ENCODE measurements at places on chromosomes 2 and 18.

DNA sequence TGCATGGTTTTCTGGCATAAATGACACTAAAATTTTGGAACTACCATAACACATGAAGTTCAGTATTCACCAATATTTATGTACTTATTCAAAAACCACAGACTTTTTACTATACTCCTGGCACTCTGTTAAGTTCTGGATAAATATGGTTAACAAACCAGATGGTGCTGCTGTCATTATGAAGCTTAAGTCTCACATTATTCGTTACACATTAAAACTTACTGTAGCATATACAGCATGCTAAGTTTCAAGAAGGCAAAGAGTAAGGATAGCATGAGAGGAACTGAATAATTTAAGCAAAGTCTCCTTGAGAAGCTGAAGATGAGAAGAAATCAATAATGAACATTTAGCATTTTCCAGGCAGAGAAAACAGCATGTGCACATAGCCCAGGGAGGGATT, 929.5 kb downstream of the NRXN1 start:
- DNase-seq: no peak

GRCh38 chr2:128708106-128708816, 389.6 kb upstream of the HS6ST1 start:
- no peak for DNase-seq

DNA sequence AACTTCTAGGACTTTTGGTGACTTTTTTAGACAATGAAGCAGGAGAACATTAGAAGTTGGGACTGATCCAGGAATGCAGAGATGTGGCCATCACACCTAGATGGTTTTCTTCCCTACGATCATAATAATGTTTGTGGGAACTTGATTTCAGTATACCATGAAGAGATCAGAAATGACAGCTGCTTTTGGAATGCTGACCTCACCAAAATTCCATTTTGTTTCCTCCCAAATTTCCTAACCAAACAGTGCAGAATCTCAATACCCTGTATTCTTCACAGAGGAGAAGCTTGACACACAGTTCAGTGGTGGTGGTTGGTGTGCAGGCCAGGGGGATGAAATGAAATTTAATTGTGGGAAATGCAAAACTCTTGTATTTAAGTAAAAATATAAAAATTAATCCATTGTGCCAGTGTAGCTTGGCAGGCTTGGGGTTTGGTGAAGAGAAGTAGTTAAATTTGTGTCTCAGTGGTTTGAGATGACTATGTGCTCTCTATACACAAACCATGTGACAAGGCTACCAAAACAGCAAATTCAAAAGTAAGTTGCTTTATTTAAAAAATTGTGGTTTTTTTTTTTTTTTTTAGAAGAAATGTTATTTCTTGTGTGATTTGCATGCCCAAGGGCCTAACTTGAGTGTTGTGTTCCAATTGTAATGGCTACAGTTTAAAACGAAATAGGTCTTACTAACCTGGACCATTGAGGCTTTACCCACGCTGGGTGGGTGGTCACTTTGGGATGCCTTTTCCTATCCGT, 252.4 kb downstream of the LPIN1 start:
- DNase-seq: no peak

- no peak for DNase-seq
These were observed 33.4 kb downstream of the SFXN5 start for GRCh38 chr2:73037947-73038585.

DNA sequence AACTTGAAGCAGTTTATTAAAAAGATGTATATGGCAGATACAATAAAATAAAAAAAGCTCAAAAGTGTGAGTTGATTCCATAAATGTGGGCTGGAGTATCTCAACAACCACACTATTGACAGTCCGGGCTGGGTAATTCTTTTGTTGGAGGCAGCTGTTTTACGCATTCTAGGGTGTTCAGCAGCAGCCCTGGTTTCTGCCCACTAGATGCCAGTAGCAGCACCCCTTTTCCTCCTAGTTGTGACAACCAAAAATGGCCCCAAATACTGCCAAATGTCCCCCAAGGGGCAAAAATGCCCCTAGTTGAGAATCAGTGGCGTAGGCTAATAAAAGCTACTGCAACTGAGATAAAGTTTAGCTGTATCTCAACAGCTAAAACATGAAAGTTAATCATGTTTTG, 44.8 kb downstream of the CHMP3 start:
- DNase-seq: no peak

Data from cortex of kidney (tissue), 1 donor.